ENCODE measurements at places on chromosomes 13 and 19.

- ATAC-seq: peak; percentile 82
Observed at GRCh38 chr13:41905600-41906254, 55.2 kb downstream of the VWA8 start.

- no peak for ATAC-seq
Observed at GRCh38 chr19:30896554-30896953, 452.7 kb downstream of the TSHZ3 start.

- no peak for ATAC-seq
Observed at GRCh38 chr13:114013336-114013735, 39.5 kb upstream of the C13orf46 start.

GRCh38 chr13:46899801-46900200 is 2.9 kb upstream of the HTR2A start:
- no peak for ATAC-seq
